ENCODE measurements at places on chromosomes 3 and 15.

- no peak for DNase-seq
Measured at GRCh38 chr3:177977381-177978158, 558.7 kb upstream of the KCNMB2 start.

DNA sequence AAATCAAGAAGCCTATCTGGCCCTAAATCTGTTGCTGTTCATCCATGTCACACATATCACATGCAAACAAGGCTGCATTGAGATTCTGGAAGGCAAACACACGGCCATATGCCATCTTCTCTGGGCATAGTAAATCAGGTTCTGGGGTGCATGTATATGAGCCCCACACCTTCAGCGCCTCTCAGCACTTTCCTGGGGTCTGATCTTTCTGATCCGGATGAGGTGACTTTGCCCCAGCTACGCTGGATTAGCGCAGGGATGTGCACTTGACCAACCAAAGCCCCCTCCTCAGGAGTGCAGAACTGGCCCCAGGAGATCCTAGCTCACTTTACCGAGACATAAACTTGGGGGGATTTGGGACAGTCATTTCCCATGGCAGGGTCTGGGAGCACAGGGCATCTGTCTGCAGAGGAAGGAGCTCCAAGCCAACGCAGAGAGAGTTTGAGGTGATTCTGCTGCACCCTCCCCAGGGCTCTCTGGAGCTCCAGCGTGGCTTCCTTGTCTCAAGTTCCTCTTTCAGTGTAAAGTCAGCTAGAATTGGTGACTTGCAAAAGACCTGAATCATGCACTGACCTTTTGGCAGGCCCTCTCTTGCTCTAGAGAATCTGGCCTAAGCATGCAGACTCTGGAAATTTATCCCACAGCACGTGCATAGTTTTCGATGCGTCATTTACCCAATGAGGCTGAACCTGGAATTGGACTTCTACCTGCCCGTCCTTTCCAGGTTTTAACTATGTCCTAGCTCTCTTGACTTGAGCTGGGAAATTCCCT, 63.5 kb upstream of the KLF13 start:
- peak; percentile 69 for DNase-seq

DNA sequence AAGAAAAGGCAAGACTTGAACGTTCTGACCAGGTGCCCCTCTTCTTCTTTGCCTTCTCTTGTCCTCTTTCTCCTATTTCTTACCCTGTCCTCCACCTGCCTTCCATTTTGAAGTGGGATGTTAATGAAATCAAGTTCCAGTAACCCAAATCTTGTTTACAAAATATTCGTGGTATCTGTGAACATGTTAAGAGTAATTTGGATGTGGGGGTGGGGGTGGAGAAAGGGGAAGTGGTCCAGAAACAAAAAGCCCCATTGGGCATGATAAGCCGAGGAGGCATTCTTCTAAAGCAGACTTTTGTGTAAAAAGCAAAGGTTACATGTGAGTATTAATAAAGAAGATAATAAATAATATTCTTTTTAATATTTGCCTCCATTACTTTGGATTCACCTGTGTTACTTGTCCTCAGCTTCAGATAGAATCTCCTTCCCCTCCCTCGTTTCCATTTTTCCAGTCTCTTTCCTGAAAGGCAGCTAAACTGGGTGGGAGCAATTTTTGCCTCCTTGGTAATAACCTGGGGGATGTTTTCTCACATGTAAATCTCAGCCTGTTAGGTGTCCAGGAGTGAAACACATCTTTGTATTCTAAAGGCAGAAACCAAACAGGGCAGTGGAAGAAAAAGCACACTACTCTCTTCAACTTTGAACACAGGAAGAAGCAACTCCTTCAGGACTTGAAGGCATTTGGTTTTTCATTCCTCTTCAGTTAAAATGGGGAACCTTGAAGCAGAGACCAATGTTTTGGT, 3.2 kb downstream of the CHST2 start:
- DNase-seq = no peak

GRCh38 chr3:132900481-132900880, 137.7 kb upstream of the TMEM108 start:
- no peak for DNase-seq

DNA sequence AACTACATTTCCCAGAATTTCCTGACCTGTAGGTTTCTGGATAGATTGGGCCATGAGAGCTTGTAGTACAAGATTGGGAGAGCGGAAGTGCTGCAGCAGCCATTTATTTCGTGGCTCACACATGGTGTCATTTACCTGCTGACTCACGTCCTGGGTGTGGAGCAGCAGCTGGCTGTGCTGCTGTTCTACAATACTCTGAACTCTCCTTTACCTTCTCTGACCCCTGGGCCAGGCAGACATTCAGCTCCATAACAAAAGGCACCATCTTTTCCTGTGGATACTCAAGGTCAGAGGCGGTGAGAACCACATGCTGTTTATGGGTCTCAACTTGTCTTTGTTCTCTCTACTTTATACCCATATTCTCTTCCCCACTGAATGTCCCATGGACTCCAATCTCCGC, 490.2 kb downstream of the IGSF11 start:
- DNase-seq = no peak

GRCh38 chr3:152496286-152496685, 227.6 kb downstream of the MBNL1 start:
- DNase-seq = no peak

- DNase-seq = no peak
Measured at GRCh38 chr15:40493089-40493840, 22.5 kb downstream of the CHST14 start.

DNA sequence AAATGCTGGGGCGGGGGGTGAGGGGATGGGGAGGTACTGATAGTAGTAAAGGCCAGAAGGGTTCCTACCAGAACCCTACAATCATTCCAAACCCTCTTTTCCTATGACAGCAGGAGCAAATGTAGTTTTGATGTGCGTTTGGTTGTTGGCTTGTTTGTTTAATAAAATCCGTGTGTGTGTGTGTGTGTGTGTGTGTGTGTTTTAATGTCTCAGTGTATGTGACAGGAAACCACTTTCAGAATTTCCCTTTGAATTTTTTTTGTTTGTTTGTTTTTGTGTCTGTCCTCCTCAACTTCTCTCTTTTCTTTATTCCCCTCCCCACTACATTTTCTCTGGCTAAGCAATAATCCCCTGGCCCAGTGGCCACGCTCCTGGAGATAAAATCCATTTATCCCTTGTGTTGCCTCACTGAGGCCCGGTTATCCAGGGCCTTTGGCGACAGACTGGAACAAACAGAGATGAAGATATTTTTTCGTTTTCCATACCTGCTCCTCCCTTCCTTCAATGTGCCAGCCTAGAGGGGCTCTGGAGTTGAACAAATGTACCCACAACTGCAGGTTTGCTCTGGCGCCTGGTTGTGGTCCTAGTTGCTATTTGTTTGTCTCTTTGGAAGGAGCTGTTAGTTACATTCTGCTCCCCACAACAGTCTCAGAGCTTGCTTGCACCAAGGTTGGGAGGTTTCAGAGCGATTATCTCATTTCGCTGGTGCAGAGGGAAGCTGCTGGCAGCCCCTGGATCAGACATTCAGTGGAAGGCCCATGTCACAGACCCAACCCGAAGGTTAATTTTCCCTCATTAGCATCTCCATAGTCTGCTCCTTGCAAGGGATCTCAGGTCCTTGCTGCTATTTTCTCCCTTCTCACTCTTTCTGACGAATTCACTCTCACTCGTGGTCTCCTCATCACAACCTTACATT, 17.9 kb downstream of the NR2F2 start:
- no peak for DNase-seq

DNA sequence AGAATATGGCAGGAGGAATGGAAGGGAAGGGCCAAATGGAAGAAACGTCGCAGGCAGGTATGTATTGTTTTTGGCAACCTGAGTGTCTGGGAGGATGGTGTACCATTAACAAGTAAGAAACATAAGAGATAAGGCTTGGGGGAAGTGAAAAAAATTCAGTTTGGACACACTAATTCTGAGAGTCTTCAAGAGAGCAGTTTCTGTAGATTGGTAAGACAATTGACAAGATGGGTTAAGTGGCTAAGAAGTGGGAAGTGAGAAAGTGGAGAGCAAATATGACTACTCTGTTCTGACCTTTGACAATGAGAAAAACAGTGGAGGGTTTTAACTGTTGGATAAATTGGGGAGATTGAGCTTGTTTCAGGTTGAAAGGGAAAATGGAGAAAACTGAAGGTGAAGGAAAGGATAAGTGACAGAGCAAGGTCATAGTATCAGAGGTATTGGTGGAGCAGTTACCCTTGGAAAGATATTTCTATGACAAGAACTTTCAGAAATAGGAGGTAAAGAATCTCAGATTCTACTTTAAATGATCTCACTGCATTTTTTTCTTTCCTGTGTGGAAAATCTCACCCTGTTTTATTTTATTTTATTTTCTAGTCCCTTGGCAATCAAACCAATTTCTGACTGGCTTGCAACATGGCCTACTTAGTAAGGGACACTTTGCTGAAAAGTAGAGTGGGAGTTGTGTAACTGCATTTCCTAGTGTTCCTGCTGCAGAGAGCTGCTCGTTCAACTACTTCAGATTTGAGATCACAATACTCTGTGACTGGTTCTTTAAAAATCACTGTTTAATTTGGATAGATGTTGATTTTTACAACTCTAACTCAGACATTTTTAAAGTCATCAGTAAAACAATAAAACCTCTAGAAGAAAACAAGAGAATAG, 23.1 kb upstream of the GABPB1 start:
- DNase-seq = no peak

GRCh38 chr3:133713347-133713746, 32.8 kb upstream of the TF start:
- no peak for DNase-seq

DNA sequence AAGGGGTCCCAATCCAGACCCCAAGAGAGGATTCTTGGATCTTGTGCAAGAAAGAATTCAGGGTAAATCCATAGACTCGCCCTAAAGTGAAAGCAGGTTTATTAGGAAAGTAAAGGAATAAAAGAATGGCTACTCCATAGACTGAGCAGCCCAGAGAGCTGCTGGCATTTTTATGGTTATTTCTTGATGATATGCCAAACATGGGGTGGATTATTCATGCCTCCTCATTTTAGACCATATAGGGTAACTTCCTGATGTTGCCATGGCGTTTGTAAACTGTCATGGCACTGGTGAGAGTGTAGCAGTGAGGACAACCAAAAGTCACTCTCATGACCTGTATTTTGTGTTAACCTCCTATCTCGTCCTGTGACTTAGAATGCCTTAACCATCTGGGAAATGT, 142.2 kb downstream of the DOCK3 start:
- DNase-seq = no peak

- no peak for DNase-seq
Measured at GRCh38 chr3:32583708-32584107, 13.1 kb upstream of the DYNC1LI1 start.

DNA sequence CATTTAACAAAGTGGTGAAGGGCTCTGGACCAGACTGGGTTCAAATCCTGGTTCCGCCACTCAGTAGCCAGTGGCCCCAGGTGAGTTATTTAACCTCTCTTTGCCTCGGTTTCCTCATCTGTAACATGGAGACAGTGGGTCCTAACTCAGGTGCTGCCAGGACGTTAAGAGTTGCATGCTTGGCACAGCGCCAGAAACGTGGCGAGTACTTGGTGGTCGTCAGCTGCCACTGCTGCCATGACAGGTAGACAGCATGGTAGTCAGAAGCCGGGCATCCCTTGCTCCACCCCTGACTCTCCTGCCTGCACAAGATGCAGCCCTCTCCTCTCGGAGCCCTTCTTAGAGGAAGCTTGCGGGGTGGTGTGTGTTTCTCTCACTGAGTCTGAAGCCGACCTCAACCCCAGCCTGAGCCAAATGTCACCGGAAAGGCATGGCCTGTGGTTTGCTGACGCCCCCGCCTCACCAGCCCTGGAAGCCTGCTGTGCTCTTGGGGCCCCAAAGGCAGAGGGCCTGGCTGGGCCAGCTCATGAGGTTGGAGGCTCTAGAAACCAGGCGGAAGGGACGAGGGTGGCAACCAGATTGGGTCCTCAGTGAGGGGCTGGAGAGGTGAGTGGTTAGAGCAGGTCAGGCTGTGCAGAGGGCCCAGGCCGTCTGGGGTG, 160.8 kb upstream of the TLE3 start:
- DNase-seq = no peak

DNA sequence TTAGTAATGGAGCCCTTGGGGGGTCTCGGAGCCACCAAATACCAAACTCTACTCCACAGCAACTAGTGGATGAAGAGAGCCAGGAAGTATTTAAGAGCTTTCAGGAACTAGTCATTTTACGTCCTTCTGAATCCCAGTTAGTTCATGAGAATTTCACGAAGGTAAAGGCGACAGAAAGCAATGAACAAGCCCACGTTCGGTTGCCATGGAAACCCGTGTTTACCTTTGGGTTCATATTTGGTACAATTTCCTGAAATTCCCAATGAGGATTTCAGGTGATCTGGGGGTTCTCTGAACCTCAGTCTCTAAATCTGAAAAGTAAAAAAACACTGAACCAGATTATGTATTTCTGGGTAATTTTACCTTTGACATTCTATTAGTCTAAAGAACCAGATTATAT, 93.0 kb downstream of the BDH1 start:
- no peak for DNase-seq

DNA sequence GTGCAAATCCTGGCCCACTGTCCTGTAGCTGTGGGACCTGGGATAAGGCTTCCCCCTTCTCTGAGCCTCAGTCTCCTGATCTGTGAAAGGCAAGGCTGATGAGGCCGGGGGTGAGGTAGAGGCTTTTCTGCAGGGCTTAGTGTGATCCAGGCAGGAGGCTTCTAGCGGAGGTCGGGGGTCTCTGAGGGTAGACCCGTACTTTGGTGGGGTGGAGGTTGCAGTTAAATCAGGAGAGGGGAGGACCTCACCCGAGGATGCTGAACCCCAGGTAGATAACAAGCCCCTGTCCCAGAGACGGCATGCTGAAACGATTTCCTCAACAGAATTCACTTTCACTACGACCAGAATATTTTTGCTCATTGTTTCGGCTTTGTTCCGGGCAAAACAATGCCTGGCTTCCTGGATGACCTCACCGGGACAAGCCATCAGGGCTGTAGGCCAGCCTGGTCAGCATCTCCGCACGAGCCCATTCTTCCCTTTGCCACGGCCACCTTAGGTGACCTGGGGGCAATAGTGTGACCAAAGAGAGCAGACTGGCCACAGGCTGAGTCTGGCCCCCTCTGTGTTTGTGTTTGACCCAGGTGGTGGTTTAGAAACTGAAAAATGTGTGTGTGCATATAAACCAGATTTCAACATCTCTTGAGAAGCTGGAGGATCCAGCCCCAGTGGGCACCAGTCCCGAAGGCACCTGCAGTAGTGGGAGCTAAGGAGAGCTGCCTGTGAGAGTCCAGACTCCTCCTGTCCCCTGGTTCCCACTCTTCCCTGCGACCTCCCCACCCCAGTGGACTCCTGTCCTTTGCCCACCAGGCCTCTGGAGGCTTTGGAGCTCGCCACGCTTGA, 33.0 kb downstream of the SLC6A6 start:
- peak; percentile 67 for DNase-seq

DNA sequence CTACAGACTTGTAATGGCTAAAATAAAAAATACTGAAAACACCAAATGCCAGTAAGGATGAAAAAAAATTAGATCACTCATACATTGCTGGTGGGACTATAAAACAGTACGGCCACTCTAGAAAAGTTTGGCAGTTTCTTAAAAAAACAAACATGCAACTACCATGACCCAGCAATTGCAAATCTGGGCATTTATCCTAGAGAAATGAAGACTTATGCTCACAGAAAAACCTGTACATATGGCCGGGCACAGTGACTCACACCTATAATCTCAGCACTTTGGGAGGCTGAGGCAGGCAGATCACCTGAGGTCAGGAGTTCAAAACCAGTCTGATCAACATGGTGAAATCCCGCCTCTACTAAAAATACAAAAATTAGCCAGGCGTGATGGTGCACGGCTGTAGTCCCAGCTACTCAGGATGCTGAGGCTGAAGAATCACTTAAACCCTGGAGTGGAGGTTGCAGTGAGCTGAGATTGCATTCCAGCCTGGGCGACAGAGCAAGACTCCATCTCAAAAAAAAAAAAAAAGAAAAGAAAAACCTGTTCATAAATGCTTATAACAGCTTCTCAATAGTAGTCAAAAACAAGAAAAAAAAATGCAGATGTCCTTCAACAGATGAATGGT, 5.6 kb downstream of the TP53BP1 start:
- no peak for DNase-seq

Measured in kidney (tissue), 22 donors.